ENCODE measurements at places on chromosomes 16 and 17.

GRCh38 chr17:73724990-73725389 is 80.7 kb upstream of the SDK2 start:
- DNase-seq: no peak

DNA sequence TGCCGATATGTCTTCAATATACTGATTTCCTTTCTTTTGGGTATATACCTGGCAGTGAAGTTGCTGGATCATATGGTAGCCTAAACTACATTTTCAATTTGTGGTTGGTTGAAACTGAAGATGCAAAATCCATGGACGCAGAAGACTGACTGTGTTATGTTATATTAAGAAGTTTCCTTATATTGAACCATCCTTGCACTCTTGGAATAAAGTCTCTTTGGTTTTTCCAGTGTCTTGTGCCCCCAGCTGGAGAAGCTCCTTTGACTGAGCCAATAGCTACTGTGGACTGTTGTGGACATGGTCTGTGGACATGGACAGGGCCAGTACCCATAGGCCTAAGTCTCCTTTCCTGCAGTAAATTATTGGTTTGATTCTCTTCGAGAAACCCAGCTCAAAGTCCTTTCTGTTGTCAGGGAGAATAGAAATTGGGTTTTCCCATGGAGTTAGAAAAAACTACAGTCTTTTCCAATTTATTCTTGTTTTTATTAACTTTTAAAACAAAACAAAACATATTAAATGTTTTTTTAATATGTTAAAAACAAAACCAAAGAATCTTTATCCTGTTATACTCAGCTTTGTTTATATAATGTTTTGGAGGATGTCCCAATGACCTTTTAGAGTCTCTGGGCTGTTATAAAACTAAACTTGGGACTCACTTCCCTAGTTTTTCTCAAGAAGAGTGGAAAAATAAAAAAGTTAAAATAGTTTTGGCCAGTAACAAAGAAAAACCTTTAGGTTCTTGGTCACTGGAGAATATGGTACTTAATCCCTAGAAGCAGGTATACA is 15.2 kb upstream of the IL34 start:
- DNase-seq: no peak

GRCh38 chr16:4323071-4323844 is 7.4 kb downstream of the GLIS2 start:
- DNase-seq: no peak

DNA sequence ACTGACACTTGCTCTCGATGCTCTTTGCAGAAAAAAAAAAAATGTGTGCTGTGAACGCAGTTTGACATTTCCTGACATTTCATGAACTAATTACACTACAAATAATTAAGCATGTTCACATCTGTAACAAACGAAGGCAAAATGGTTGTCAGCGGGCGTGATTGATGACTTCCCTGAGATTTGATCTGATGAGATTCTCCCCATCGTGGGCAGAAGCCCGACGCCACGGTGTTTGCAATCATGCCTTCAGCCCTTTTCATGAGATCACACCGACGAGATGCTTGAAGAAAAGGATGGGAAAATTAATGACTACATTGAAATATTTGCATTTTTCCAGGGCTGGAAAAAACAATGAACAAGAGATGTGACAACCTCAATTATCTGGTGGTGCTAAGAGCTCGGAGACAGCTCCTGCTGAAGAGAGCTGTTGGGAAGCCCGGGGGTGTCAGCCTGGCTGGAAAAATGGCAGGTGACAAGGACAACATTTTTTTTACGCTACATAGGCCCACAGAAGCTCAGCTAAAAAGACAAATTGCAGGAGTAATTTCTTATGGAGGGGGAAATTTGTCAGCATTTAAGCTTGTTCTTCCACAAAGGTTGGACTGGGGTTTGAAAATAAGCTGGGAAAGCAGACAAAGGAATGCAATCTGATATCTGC is 259.4 kb upstream of the IRX3 start:
- DNase-seq: no peak

GRCh38 chr16:48740964-48741363 is 131.0 kb upstream of the N4BP1 start:
- no peak for DNase-seq

- no peak for DNase-seq
These were observed 63.3 kb upstream of the IRX5 start for GRCh38 chr16:54867302-54867832.

DNA sequence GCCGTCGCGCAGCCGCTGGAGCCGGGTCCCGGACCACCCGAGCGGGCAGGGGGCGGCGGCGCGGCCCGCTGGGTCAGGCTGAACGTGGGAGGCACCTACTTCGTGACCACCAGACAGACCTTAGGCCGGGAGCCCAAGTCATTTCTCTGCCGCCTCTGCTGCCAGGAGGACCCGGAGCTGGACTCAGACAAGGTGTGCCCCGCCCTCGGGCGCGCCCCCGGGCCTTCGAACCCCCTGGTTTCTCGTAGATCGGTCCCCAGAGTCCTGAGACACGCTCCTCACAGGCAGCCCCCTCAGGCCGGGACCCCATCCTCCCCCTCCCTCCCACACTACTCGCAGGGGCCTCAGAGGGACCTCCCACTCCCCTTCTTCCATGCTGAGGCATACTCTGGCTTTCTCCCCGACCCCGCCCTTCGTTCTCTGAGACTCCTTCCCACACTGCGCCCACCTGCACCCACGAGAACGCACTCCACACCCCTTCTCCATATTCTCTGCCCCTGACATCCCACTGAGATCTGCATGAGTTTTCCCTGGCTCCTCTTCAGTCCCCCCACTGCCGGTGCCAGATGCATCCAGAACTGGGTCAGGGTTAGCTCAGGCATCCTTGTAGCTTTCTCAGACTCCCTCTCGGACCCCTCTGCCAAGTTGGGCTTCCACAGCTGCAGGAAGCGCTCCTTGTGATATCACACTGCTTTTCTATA is 523 bp downstream of the KCTD2 start:
- DNase-seq: peak; percentile 34

DNA sequence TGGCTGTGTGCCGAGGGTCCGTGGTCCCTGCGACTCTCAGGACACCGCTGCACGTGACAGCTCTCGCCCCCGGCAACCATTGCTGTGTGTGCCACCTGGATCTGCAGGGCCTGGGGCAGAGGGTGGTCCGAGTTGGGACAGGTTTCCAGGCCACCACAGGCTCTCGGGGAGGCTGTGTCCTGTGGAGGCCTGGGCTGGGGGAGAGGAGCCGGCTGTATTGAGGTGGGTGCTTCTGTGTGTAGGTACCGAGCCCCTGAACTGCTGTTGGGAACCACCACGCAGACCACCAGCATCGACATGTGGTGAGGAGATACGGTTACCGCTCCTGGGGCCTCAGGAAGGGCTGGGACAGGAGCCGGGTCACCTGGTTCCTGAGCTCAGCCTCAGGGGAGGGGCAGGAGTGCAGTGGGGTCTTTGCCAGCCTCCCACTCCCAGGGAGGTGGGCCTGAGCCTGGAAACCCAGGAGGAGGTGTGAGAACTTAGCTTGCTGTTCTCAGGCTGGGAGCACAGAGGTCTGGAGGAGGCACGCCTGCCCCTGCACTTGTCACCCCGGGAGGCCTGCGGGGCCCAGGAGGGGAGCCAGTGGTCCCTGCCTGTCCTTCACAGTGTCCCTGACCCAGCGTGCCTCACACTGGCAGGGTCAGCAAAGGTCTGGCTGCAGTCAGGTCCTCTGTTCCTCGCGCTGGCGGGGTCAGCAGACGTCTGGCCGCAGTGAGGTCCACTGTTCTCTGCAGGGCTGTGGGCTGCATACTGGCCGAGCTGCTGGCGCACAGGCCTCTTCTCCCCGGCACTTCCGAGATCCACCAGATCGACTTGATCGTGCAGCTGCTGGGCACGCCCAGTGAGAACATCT is 7.3 kb downstream of the SPATA2L start:
- no peak for DNase-seq

DNA sequence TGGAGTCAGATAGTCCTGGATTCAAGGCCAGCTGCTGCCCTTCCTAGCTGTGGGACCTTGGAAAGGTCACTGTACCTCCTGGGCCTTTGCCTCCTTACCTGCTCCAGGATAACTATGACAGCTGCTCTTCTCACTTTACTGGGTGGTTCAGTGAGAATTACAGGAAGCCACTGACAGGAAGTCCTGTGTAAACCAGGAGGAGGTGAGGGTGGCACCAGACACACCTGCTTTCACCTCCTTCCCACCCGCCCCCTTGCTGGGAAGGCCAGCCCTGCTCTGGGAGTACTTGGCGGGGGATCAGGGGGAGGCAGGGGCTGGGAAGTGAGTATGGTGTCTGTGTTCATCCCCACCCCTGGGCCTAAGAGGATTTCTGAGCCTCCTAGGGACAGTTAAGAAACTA is 42.6 kb downstream of the CPNE2 start:
- peak; percentile 23 for DNase-seq

- no peak for DNase-seq
These were observed 6.9 kb downstream of the GAA start for GRCh38 chr17:80108036-80108971.

DNA sequence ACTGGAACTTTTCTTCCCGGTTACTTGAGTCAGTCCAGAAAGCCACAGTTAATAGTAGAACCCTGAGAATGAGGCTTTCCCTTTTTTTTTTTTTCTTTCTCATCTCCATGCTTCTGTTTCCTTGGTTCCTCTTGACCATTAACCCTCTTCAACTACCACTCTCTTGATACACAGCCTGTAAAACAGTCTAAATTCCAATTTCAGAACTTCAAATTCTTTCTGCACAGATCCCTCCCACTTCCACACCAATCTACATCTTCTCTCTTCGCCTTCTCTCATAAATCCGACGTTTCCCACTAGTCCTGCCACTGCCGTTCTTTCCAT is 588 bp downstream of the METTL16 start:
- DNase-seq: no peak

- no peak for DNase-seq
These were observed 118.1 kb downstream of the HIC1 start for GRCh38 chr17:2172999-2173398.

DNA sequence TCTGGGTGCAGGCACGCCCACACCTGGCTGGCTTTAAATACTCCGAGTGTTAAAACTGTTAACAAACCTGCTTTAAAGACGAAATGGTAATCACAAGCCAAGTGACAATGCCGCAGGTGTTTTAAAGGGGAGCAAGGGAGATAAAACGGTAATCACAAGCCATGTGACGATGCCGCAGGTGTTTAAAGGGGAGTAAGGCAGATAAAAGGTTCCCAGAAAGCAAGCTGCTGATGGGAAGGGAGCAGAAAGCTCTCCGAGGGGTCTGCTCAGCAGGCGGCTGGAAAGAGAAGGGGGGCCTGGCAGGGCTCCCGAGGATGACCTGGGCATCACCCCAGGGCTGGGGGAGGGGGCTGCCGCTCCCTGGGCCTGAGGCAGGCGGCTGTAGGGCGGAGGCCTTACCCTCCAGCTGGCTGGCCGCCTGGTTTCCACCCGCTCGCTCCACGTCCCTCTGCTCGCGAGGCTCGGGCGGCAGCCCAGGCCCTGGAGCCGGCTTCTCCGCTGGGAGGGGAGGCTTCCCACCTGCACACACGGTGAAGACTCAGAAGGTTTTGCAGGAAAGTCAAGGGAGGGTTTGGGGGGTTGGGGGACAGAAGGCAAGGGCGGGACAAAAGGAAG is 12.1 kb downstream of the NDUFAF8 start:
- DNase-seq: no peak

DNA sequence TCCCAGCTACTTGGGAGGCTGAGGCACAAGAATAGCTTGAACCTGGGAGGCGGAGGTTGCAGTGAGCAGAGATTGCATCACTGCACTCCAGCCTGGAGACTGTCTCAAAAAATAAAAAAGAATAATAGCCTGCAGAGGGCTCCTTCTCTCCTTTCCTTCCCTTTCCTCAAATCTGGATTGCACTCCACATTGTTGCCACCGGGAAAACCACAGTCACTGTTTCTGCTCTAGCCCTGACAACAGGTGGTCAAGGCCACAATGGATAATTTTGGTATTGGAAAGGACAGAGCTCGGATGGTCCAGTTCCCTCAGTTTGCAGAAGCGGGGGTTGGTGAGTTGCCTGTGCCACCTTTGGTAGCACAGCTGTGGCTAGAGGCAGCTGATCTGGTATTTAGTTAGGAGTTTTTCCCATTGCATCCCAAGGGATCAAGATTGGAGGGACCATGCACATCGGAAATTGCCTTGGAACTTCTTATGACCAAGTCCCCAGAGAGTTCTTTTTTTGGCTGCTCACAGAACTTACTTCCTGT is 44.7 kb upstream of the PRSS54 start:
- DNase-seq: no peak

- DNase-seq: no peak
These were observed 3.4 kb downstream of the MNT start for GRCh38 chr17:2397247-2398171.

- no peak for DNase-seq
These were observed 13.9 kb downstream of the MMP2 start for GRCh38 chr16:55492756-55493380.

GRCh38 chr17:4479982-4480751 is 18.5 kb upstream of the SPNS2 start:
- DNase-seq: no peak

DNA sequence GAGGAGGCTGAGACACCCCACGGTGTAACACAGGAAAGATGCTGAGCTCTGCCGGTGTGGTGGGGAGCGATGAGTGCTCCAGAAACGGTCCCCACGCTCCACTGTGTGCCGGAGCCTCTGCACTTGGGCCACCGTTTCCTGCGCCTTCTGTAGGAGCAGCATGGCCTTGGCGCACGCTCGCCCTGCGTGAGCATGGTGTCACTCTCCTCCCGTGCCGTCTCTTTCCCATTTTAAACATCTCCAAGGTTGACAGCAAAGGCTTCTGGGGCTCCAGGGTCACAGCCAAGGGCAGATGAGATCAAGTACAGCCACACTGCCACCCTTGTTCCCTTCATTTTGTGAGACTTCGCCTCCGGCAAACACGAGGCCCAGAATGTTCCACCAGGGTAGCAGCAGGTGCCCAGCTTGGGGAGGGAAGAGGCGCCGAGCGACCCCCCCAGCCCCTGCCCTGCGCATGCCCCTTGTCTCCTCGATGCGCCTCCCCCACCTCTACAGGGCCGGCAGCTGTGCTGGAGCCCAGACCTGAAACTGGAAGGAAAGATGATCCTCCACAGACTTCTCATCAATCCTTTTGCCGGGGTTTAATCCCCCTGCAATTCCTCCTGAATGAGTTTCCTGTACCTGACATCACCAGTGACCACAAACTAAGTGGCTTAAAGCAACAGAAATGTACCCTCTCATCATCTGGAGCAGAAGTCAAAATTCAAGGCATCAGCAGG is 19.9 kb upstream of the OSGIN1 start:
- DNase-seq: no peak

- no peak for DNase-seq
These were observed 14.8 kb downstream of the HDAC5 start for GRCh38 chr17:44108440-44109311.

DNA sequence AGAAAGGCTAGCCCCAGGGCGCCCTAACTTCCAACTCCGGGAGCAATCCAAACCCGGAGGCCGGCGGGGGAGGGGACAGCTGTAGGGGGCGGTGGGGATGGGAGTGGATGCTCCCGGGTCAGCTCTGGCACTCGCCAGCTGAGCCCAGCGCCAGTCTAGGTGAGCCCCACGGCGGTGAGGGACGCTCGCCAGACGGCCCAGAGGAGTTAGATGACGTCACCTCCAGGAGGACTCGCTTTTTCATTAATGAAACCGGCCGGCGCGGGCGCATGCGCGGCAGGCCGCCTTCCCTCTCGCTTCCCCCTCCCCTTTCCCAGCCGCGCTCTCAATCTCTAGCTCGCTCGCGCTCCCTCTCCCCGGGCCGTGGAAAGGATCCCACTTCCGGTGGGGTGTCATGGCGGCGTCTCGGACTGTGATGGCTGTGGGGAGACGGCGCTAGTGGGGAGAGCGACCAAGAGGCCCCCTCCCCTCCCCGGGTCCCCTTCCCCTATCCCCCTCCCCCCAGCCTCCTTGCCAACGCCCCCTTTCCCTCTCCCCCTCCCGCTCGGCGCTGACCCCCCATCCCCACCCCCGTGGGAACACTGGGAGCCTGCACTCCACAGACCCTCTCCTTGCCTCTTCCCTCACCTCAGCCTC is at the start of gene NF1:
TSS of gene NF1 (plus strand) at position 378 of the 636 bp plus-strand sequence. CDS start 333 bp downstream, outside the sequence.
- peak; percentile 80 for DNase-seq
